ENCODE measurements at places on chromosomes 7 and 10.

- no peak for DNase-seq
Measured at GRCh38 chr10:124640538-124641231, 103.5 kb downstream of the FAM53B start.

DNA sequence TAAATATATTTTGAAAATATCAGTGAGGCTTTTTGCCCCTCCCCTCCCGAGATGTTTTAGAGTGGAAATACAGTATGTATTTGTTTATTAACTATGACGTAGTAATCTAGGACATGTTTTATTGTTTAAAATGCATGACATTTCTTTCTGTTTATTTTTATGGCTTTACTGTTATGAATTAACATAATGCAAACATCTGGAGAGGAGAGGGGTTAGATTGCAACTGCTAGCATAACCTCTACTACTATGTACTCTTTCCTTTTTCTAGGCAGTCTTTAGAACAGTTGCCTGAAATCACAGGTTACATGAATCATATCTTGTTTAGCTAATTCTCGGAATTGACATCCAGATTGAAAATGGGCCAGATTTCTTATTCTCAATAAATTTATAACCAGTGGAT, 7.4 kb downstream of the BTAF1 start:
- DNase-seq, result no peak

DNA sequence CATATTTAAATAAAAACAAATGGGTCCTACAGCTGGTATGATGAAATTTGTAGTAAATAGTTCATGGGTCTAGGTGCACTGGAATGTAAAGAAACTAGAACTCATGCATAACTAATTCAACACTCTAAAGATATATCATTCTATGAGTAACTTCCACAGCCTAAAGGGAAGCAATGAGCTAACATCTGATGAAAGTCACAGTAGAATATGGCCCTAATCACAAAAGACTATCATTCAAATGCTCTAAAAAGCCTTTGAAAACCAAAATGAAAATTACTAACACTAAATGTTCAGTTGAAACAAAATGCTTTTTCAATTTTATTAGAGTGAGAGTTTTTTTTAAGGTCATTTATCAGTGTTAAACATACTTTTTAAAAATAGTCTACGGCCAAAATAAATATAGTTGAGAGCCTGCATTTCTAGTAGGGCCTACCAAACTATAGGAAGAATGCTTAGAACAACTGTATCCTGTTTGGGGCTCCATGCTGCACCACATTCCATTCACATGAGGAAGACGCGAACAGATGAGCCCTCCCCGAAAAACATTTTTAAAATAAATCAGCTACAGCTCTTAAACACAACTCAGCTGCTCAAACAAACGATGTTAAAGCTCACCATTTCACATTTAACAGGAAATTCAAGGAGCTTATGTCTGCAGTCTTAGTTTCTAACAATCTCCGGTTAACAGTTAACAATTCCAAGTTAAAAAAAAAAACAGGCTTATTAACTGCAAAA, 134.5 kb downstream of the NRBF2 start:
- DNase-seq, result no peak

DNA sequence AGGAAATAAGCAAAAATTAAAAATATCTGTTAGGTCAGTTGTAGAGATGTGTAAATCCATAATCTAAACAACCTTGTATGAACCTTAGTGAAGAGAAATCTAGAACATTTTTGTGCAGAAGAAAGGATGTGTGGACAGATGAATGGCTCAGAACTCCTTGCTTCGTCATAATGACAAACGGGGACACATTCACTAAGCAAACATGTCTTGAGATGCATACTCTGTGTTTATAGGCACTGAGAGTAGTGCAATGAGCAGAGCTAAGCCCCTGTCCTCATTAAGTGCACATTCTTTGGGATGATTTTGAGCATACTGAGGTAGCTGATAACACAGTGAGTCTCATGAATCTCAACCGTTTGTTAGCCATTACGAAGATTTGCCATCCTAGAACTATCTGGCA, 360.6 kb upstream of the ANKRD30A start:
- no peak for DNase-seq

DNA sequence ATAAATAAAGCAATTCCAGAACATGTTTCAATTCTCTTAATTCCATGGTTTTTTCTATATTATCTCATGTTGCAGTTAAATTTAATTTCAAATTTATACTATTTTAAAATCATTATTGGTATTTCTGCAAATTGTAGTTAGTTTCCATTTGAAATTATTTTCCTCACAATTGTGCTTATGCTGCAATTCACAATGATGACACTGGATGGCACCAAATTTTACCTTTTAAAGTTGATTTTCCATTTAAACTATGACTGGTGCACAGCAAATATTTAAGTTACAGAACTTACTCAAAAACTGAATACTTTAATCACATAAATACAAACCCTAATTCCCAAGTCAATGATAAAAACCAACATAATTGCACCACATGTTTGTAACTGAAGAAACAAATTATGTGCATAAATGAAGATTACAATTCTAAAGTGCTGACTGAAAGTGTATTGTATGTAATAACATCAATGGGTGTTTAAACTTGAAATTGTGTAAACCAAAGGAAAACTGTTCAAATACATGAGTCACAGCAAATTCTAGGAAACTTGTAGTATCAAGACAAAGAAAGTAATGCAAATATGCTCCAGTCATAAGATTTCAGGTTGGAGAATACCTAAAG, 75.3 kb upstream of the AASS start:
- no peak for DNase-seq

DNA sequence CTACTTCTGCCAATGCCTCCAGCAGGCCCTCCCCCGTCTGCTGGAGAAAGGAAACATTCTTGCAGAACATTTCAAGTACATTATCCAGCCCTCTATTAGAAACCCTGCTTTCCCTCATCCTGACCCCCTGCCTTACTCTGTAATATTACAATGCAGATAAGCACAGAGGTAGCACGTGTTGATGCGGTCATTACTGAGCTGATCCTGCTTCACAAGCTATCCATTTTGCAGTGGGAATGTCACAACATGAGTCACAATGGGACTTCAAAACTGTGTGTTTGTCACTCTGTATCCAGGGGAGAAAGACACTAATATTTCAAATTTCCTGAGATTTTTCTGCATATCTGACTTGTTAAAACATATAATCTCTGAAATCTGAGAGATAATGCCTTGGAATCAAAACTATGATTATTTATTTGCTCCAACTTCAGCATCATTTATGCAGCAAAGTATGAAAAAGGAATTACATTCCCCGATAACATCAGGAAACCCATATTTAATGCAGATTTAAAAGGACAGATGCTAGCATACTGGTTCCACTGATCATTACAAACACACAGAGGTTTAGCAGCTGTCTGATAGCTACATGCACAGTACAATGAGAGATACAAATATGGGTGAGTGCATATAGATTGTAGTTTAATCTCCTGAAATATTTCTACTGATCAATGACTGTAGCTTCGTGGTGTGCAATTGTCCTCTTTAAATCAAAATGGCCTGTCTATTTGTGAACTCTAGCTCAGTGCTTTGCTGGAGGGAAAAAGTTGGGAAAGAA, 239.7 kb downstream of the SORCS3 start:
- no peak for DNase-seq

- no peak for DNase-seq
Measured at GRCh38 chr7:20310301-20310700, 20.4 kb upstream of the ITGB8 start.
